ENCODE measurements at places on chromosomes 16 and 17.

DNA sequence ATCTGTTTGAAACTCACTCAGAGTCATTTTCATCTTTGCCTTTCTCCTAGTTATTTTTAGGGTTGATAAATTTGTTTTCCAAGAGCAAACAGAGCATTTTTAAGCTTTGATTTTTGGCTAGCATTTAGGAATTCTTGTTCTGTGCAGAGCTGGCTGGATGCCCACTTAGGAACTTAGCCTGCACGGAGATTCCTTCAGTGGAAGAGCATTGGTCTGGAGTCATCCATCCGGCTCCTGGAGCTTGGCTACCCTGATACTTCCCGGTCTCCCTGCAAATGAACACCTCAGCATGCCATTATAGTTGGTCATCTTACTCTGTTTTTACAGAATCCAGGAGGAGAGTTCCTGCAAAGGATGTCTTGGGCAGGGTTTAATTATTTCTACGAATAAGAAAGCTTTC, 57.1 kb downstream of the SPECC1 start:
- DNase-seq, result no peak

GRCh38 chr17:4515501-4515900, 16.8 kb downstream of the SPNS2 start:
- DNase-seq, result no peak

- DNase-seq, result no peak
These were observed 4.6 kb downstream of the MGAT5B start for GRCh38 chr17:76872874-76873221.

DNA sequence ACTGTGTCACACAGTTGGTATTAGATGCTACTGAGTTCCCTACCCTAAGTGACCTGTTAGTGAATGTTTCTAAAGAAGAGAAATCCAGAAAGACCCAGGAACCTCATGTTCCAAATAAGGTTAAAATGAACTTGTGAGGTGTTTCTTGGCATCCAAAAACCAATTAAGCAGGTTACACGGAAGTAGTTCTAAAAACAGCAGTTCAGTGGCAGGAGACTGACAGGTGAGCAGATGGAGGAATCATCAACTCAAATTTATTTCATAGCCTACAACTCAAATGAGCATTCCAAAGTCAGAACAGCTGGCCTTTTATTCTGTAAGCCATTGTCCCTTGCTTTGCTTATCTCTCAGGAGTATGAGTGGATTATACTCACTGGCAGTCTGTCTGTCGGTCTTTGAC, 188.3 kb downstream of the IRX3 start:
- DNase-seq, result peak; percentile 10

- no peak for DNase-seq
These were observed 2.4 kb upstream of the CACNA1G start for GRCh38 chr17:50558091-50558490.

DNA sequence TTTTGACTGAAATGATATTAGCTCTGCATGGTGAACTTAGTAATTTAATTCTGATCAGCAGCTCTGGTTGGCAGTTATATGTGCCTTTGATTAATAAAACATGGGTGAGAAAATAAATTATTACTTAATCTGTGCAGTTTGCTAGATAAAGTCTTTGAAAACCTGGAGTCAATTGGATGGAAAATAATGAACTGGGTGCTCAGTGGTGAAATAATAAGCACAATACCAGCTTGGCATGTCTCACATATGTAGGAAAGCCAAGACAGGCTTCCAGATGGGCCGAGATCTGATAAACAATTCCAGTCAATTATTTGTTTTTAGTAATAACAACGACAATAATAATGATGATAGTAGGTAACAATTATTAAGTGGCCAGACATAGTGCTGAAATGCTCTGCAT, 326.7 kb downstream of the CDH13 start:
- no peak for DNase-seq

- DNase-seq, result no peak
These were observed 16.0 kb downstream of the MMD start for GRCh38 chr17:55405600-55405999.

DNA sequence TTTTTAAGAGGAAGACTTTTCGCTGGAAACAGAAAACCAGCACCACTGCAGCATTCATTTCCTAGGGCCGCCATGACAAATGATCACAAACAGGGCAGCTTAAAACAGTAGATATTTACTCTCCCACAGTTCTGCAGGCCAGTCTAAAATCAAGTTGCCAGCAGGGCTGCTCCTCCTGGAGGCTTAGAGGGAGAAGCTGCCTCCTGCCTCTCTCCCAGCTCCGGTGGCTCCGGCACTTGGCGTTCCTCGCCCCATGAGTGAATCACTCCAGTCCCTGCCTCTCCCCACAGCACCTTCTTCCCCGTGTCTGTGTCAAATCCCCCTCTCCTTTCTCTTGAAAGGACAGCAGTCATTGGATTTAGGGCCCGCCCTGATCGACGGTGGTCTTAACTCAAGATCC, 72.1 kb downstream of the SOCS1 start:
- DNase-seq, result no peak

GRCh38 chr16:77744141-77744540, 21.8 kb downstream of the NUDT7 start:
- DNase-seq, result no peak

- peak; percentile 20 for DNase-seq
These were observed 14.6 kb upstream of the KCNJ16 start for GRCh38 chr17:70060415-70060814.

DNA sequence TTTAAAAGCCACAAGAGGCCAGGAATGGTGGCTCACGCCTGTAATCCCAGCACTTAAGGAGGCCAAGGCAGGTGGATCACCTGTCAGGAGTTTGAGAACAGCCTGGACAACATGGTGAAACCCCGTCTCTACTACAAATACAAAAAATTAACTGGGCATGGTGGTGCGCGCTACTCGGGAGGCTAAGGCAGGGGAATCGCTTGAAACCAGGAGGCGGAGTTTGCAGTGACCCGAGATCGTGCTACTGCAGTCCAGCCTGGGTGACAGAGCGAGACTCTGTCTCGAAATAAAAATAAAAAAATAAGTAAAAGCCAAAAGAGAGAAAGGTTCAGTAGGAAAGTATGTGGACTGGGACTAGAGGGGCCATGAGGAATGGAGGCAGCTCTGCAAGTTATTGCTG, 13.1 kb upstream of the ITGAL start:
- no peak for DNase-seq

GRCh38 chr16:30894540-30895368, 877 bp upstream of the BCL7C start:
- no peak for DNase-seq

- no peak for DNase-seq
These were observed 27.6 kb downstream of the MAP3K3 start for GRCh38 chr17:63649813-63650212.

- no peak for DNase-seq
These were observed 10.3 kb upstream of the HAS3 start for GRCh38 chr16:69095193-69095592.

DNA sequence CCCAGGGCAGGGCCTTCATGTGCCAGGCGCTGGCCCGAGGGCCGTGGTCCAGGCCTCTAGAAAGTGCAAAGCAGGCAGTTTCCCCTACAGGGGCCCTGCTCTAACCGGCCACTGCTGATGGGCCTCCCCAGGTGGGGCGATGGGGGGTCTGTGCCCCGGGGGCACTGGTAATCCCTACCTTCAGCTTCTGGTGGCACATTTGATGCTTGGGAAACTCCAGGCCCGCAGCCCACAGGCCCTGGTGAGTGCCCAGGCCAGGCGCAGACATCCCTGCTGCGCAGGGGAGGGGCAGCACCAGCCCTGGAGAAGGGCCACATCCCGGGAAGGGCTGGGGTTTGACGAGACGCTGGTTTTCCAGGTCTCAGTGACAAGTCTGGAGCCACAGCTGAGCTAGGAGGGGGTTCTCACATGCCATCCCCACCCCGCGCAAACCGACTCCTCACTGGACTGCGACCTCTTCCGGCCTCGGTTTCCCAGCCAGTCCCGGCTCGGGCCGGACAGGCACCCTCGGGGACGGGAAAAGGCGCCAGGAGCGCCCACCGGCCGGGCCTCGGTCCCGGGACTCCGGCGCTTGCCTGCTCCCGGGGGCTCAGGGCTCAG, 1.6 kb downstream of the DOC2B start:
- DNase-seq, result no peak

DNA sequence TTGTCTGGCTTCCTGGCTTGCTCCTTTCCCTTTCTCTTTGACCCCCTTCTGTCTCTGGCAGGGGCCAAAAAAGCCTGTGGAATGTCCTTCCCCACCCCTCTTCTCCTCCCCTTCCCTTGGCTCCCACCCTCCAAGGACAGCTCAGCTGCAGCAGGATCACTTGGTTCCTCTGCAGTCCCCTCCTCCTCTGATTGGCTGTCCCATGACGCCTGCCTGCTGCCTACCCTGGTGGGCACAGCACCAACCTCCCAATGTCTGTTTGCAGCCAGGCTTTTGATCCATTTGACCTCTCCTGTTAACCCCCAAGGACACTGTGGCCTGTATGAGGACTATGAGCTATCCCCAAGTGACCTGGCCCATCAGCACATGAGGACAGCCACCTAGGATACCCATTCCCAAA, 14.8 kb upstream of the MTMR4 start:
- DNase-seq, result no peak

DNA sequence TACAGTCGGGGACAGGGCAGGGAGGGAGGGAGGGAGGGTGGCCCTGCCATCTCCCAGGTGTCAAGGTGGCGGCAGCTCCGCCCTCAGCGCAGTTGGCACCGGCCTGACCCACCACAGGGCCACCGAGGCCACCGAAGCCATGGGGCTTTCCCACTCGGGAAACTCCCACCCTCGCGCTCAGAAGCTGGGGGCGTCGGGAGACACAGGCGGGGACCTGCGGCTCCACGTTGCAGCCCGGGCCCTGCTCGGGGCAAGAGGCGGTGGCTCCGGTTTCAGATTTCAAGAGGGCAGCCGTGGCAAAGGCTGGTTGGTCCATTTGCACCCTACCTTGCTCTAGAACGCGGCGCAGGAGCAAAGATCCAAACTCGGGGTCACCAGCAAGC, 544 bp downstream of the CYB561 start:
- DNase-seq, result no peak

GRCh38 chr16:54126907-54127306, 159.7 kb downstream of the IRX3 start:
- DNase-seq, result no peak

DNA sequence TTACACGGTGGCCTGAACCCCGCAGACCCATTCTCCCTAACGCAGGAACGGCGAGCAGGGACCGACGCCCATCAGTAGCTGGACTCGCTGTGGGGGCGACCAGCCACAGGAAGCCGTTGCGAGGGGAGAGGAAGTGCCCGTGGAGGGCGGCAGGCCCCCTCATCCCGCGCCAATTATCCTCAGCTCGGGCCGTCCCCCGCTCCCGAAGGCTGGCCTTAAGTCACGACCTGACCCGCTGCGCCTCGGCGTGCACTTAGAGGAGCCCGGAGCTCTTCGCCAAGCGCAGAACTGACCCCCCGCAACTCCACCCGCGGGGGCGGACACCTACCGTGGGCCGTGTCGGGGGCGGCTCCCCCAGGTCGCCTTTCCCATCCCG, 401 bp downstream of the ARL16 start:
- no peak for DNase-seq

- DNase-seq, result no peak
These were observed 21.7 kb downstream of the MILR1 start for GRCh38 chr17:64470625-64471024.

DNA sequence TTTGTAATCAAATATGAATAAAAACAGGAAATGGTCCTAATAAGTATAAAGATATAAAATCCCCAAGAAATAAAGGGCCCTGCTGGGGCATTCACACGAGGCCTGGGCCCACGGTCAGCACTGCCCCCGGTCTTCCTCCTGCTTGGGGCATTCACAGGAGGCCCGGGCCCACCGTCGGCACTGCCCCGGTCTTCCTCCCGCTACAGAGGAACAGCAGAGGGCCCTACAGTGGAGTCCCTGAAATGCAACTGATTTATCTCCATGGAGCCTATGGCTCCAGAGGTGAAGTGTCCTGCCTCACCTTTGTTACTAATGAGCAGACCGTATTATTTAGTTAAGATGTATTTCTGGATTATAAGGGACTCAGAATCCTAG, 46.5 kb downstream of the MAP1LC3B start:
- no peak for DNase-seq

- DNase-seq, result no peak
These were observed 31.1 kb downstream of the ADCY7 start for GRCh38 chr16:50297301-50298074.

GRCh38 chr17:69503711-69504110, 89.2 kb downstream of the MAP2K6 start:
- DNase-seq, result no peak

DNA sequence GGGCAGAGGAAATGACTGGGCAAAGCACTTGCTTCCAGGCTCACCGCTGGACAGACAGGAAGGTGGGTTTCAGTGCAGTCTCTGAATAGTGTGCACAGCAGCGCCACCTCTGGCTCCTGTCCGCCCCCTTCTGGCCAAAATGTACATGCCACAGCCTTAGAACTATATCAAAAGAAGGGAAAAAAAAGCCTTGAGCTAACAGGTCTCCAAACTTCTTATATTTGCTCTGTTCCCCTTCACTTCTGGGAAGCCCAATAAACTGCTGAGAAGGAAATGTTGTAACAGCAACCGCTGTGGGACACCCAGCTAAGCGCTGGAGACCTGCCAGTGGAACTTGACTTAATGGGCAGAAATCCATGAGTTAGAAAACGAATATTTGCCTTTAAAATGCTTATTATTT, 17.5 kb downstream of the COG7 start:
- peak; percentile 57 for DNase-seq

DNA sequence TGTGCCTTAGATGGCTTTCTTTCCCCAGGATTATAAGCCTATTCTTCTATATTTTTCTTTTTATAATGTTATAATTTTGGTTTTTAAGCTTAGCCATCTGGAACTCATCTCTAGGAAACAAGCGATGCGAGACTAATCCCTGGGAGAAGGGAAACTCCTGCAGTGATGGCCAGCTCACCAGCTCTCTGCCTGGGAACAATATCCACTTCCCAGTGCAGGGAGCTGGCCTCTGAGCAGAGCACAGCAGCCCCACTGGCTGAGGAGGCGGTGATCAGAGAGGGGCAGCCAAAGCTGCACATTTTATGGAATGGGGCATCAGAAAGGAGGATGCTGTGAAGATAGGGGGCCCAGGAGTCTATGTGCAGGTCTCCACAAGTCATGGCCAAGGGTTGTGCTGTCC, 183.3 kb downstream of the LGALS9B start:
- DNase-seq, result no peak

DNA sequence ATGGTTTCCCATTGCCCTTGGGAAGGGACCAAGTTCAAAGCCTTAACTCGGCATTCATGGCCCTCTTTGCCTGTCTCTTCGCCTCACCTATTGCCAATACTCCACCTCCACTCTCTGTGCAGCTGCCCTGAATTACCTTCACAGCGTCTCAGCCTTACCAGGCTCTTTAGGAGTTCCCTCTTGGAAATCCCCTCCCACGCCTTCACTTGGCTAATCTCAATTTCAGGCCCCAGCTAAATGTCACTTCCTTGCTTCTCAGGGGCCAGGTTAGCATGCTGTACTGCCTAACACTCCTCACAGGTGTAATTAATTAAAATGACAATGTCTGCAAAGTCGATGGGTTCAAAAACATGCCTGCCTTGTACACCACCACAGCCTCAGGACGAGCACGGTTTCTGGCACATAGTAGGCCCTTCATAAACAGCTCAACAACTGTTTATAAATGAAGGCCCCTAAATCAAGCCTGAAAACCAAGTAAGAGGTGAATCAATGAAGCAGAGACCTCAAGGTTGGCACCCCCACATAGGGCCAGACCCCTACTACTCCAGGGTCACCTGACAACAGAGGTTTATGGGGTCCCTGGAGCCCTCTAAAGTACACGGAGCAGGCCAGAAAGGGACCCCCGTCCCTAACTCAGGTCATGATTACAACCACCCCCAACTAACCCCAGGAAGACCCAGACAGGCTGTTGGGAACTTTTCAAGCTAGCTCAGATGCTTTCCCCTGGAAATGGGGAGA, 11.2 kb upstream of the EEF2K start:
- no peak for DNase-seq

- DNase-seq, result no peak
These were observed 1.2 kb downstream of the ARHGAP17 start for GRCh38 chr16:25013751-25014499.

- no peak for DNase-seq
These were observed 119.6 kb downstream of the CA4 start for GRCh38 chr17:60269417-60269816.
